ENCODE measurements at places on chromosomes 4 and X. TPM values are rescaled to one million over a fixed set of nuclear protein-coding genes. Genes with fewer than 3 reads are reported as not detected.

DNA sequence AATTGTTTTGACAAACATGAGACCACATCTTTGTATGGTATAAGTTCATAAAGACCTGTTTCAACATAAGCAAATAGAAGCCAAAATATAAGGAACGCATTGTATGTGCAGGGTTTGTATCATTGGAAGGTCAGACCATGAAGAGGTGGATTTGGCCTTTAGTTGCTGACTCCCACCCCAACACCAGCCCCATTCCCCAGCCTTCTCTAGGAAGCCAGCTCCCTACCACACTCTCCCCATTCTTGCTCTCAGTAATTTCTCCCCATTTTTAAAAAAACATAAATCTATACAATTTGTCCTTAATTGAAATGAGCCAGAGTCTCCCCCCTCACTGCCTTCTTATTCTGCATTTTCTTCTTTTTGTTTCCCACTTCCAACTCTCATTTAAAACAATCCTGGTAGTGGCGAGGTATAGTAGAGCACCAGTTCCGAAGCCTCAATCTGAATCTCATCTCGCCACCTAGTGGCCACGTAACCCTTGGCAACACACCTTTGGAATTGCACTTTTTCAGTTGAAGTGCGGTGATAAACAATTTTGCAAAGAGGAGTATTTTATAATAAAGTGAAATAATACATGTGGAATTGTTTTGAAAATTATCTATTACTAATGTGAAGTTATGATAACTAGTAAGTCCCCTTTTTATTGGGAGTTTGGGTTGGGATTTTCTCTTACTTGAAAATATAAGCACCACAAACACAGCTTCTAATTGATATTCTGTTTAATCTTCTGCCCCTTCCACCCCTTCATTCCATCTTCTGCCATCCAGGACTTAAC, 126.6 kb downstream of the ASB9 start:
- peak; percentile 69 for DNase-seq

DNA sequence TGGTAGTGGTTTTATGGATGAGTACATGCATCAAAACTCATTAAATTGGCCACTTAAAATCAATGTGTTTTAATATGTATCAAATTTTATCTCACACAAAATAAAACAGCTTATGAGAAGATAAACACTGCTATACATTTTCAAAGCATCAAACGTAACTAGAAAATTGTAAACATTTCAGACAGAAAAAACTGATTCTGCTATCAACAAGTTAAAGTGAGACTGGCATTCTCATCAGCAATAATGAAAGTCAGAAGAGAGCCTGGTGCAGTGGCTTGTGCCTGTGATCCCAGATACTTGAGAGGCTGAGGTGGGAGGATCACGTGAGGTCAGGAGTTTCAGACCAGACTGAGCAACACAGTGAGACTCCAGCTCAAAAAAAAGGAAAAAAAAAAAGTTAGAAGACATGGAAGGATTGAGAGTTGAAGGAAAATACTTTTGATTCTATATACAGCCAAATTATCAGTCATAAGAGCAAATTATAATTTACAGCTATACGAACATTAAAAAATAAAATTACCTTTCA, 2.9 kb downstream of the TBCK start:
- DNase-seq, result no peak

- DNase-seq, result no peak
These were observed 88.1 kb downstream of the NBDY start for GRCh38 chrX:56817179-56817578.

GRCh38 chrX:64205735-64206501, 410 bp upstream of the AMER1 start:
- DNase-seq, result peak; percentile 94

GRCh38 chr4:40335525-40335894, 377 bp downstream of the CHRNA9 start:
- DNase-seq, result no peak

- DNase-seq, result no peak
These were observed 1.6 kb downstream of the SH3RF1 start for GRCh38 chr4:169268951-169269760.

- DNase-seq, result no peak
These were observed 152.0 kb upstream of the FTHL17 start for GRCh38 chrX:31223817-31224216.

- no peak for DNase-seq
These were observed 165.3 kb upstream of the GPC4 start for GRCh38 chrX:133580625-133581024.

- no peak for DNase-seq
These were observed 3.9 kb upstream of the ARHGEF38 start for GRCh38 chr4:105548483-105548882.

DNA sequence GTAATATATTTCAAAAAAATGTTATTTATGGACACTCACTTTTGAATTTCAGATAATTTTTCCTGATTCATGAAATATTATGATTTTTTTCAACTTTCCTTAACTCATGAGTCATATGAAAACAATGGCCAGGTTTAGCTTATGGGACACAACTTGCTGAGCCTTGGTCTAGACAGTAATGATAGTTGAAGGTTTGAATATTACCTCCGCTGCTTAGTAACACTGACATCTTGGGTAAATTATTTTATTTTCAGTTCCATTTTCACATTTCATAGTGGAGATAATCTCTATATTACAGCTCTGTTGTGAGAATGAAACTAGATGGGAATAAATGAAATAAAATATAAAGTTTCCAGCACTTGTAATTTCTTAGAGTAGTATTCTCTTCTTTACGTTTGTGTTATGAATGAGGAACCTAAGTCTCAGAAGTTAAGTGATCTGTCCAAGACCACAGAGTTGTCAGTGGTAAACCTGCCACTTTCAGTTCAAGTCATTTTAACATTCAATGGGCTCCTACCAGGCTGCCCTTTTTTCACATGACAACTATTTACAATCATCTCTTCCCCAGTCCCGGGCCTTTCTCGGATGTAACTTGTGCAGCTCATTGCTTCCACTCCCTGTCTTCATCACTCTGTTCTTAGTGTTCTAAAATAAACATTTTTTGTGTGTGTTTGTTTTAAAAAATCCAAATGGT, 46.8 kb upstream of the GC start:
- DNase-seq, result no peak

DNA sequence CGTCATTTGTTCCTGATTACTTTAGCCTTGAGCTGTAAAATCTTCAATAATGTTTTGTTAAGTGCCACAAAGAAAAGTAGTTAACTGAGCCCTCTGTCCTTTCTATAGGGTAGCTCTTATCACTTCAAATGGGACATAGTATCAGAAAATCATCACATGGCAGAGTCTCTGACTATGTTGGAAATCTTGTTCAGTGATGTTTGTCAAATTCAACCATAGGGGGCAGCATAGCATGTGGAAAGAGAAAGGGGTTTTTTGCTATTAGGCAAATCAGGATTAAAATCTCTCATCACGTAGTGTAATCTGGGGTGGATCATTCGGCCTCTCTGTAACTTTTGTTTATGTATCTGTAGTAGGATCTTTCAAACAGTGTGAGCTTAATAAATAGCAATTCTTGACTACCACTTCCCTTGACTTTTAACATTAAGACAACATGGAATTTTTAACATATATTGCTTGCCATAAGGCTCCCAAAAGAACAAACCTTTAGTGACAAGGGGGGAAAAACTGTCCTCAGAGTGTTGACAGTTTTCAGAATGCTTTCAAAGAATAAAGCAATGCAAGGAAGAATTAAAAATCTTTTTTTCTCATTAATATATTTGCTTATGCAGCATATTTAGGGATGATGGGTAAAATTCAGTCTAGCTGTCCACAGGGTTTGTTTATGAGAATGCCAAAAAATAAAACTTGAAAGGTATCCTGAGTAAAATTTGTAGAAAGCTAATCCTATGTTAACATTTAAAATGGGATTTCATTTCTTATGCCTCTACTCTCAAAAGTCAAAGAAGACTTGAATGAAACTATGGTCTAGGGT, 127.2 kb downstream of the FBXW7 start:
- DNase-seq, result peak; percentile 32

- DNase-seq, result no peak
These were observed 305.7 kb downstream of the ARHGAP24 start for GRCh38 chr4:85780664-85781063.

- DNase-seq, result no peak
These were observed 34.4 kb upstream of the GK2 start for GRCh38 chr4:79442422-79442821.

DNA sequence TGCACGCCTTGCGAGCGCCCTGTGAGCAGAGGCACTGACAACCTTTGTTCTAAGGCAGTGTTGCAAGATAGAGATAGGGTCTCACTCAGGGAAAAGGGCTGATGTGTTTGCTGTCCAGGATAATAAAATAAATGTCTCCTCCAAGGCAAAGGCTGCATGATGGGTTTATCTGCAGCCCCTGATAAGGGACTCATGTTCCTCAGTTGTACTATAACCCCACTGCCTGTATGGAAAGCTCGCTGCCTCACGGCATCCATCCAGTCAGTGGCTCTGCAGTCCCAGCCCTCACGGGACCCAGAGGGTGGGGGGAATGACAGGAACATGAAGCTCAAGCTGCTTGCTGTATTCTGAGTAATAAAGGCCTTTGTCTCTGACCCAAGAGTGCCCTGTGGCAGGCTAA, 22.6 kb downstream of the BCLAF3 start:
- DNase-seq, result no peak

- peak; percentile 12 for DNase-seq
These were observed 7.7 kb upstream of the CSTF2 start for GRCh38 chrX:100812216-100813158.

- DNase-seq, result no peak
These were observed 82.3 kb downstream of the NWD2 start for GRCh38 chr4:37326852-37327251.

DNA sequence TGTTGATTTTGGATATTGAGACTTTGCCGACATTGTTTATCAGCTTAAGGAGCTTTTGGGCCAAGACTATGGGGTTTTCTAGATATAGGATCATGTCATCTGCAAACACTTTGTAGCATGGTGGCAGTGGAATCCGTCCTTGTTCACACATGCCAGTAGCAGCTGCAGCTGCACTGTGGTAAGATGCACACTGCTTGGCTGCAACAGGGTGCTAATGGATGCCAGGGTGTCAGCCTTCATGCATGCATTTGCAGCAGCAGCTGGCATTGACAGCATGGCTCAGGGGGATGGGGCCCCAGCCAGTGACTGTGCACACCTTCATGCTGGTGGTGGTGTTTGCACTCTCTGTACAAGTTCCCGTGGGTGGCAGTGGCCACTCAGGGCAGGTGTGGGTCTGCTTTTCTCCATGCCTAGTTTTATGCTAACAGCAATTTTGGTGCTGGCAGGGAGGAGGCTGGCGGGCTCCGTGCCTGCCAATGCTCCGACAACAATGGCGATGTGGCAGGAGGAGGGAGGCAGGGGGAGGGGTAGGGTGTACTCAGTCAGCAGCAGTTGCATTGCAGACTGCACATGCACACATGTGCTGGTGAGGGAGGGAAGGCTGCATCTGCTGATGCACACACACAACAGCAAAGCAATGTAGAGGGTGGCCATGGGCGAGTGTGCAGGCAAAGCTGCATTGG, 37.5 kb downstream of the BEX3 start:
- DNase-seq, result no peak

DNA sequence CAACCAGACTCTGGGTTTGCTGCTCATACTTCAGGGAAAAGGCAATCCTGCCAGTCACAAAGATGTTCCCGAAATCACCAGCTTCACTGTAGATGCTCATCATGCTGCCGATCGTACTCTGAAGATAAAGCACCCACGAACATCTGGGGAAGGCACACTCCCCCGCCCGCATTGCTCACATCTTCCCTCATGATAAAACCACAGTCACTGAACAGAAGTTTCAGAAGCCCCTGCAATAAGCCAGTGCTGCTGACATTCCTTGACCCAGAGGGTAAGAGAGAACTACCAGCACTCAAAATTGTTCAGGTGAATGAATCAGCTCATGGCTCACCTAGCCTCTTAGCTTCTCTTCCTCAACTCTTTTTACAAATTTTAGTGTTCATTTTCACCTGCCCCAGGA, 43.1 kb downstream of the SRPX2 start:
- no peak for DNase-seq

- DNase-seq, result no peak
These were observed 137.8 kb upstream of the TBC1D9 start for GRCh38 chr4:140893939-140894338.

The GYPE gene
- total RNA-seq, result not detected

The NSUN7 gene
- total RNA-seq, result 14.3 TPM

The KIAA1210 gene
- not detected for total RNA-seq

The YIPF7 gene
- total RNA-seq, result not detected

The USP26 gene
- total RNA-seq, result not detected

The MAGEE2 gene
- total RNA-seq, result not detected

The TXK gene
- not detected for total RNA-seq

The F9 gene
- not detected for total RNA-seq

The SPANXC gene
- total RNA-seq, result not detected

The EREG gene
- total RNA-seq, result not detected

The EMD gene
- 117 TPM for total RNA-seq

The RBM46 gene
- total RNA-seq, result not detected

The MAGEA2 gene
- not detected for total RNA-seq

The GRID2 gene
- total RNA-seq, result 6.4 TPM

The NALF2 gene
- total RNA-seq, result not detected

The IRS4 gene
- total RNA-seq, result not detected

The SPANXB1 gene
- total RNA-seq, result not detected

The PDGFRA gene
- total RNA-seq, result 60.1 TPM

The ZAR1 gene
- not detected for total RNA-seq

The PRSS12 gene
- 14.0 TPM for total RNA-seq

All from stomach (tissue), 19 donors.